CD4-positive, alpha-beta T cell treated with Interleukin-4 for 1 hour (primary cell): ENCODE measurements at places on chromosomes 4 and X.

DNA sequence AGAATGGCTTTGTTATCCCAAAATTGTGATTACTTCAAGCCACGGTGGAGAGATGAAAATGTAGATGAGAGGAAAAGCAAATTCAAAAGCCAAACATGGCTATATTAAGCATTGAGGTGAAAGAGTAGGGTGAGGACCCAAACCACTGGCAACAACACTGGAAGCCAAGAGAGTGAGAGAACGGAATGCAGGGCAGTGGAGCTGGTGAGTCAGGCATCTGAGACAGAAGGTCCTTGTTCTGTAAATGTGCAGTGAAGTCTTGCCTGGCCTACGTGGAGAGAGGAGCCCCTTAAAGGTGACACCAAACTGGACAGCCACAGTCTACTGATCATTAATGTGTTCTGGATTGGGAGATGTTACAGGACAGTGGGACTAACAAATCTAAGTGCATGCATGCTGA is 22.8 kb upstream of the SEC24B start:
- no peak for DNase-seq

GRCh38 chrX:21863241-21863640 is 7.5 kb downstream of the YY2 start:
- DNase-seq = no peak

DNA sequence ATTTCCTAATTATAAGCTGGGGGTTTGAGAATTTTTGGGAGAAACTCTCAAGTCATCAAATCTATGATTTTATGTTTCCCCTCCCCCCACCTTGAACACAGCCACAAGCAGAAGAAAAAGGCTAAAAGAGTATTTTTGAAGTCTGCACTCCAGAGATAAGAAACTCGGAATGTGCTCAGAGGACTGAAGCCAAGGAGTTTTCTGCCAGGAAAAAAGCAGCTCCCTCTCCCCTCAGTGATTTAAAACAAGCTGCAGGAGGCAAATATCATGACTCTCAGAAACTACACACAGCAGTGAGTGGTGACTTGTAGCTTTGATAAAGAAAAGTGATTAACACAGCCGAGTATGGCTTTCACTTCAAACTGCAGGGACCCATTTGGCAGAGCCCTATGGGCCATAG is 800.2 kb upstream of the FTHL17 start:
- DNase-seq = no peak

DNA sequence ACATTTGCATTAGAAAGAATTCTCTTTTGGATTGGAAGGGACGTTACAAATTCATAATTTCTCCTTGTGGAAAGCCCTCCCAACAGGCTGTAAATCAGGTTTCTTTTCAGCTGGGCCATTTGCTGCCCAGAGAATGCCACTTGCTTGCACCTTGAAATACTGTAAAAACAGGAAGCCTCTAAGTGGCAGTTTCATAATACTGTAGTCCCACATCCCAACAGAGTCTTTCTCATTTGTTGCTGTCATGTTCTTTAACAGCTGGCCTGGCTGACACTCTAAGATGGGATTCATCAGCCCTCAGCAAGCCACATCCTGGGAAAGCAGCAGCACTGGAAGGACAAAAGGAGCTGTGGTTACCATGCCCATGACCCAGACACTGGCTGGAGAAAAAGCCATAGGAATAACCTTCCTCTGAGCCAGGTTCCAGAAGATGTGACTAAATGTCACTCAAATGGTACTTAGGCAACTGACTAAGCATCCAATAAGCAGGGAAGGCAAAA is 221.9 kb upstream of the MBNL3 start:
- no peak for DNase-seq

GRCh38 chr4:156537286-156537685 is 434.3 kb downstream of the PDGFC start:
- DNase-seq = no peak

- no peak for DNase-seq
These were observed 30.9 kb upstream of the RASGEF1B start for GRCh38 chr4:81502564-81502963.

GRCh38 chr4:187504974-187505797 is 490.4 kb upstream of the ZFP42 start:
- no peak for DNase-seq

DNA sequence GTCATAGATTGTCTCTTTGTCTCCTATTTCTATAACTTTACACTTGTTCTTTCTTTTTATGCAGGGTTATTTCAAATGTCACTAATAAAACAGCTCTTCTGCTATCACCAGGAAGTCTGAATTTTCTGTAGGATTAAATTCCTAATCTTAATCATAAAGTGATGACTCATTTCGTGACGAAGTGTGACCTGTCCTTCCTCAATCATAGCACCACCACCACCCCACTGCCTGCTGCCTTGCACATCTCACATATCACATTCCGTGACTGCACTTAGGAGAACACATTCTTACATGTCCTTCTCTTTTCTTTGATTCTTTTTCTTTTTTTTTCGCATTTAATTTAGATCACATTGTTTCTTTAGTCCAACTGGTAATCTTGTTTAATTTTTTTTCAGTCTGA is 57.7 kb upstream of the UGT2B7 start:
- DNase-seq = no peak

DNA sequence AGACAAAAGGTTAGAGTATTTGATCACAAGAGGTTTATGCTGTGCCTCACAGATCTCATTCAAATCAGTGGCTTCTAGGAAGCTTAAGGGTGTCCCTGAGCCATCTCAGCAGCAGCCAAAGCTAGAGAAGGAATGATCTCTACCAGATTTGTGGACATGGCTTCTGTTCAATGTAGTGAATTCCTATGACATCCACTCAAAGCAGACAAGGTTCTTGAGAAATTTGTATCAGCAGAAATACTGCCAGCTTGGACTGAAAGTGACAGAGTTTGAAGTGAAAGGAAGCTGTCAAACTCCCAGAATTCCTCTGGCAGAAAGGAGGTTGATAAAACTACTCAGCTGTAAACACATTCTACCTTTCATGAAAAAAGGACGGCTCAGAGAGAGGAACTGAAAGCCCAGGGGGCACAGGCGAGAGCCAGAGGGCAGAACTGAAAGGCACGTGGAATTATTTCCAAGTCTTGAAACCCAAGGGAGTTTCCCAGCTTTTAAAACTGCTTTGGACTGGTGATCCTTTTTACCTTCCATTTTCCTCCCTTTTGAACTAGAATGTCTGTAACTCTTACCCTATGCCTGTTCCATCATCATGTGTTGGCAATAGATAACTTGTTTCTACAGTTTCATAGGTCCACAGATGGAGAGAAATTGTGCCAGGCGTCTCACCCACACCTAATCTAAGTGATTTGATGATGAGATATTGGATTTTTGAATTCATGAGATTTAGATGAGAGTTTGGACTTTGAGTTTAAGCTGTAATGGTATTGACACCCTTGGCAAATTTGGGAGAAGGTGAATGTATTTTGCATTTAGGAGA is 14.5 kb upstream of the MED14 start:
- DNase-seq = no peak

GRCh38 chr4:1378559-1379231 is 27.5 kb downstream of the NKX1-1 start:
- no peak for DNase-seq

- DNase-seq = no peak
These were observed 4.8 kb upstream of the TMPRSS11B start for GRCh38 chr4:68250151-68250930.

DNA sequence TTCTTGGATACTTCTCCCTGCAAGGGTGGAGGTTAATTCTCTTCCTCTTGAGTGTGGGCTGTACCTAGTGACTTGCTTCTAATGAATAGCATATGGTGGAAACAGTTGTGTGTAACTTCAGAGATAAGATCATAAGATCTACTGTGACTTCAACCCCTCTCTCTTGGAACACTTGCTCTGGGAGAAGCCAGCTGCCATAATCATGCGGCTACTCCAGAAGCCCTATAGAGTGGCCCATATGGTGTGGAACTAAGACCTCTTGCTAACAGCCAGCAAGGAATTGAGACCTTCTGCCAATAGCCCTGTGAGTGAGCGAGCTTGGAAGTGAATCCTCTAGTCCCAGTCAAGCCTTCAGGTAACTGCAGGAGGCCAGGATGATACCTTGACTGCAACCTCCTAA is 81.1 kb downstream of the RBMX2 start:
- DNase-seq = no peak

DNA sequence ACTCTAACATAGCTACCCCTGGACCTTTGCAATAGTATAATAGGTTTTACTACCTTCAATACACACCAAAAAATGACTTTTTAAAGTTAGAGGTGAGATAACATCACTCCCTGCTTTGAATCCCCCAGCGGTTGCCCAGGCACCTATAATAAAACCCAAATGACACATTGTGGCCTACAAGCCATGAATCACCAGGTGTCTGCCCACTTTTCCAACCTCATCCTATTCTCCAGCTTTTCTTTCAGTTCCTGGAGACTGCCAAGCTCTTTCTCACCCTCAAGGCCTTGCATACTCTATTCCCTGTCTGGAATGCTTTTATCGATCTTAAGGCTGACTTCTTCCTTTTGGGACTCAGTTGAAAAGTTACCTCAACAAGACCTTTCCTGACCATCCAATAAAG is 16.4 kb upstream of the PRSS48 start:
- DNase-seq = no peak

GRCh38 chr4:181488926-181489325 is 754.3 kb upstream of the TENM3 start:
- DNase-seq = no peak

GRCh38 chrX:20527558-20528011 is 260.9 kb upstream of the RPS6KA3 start:
- DNase-seq = peak; percentile 45

DNA sequence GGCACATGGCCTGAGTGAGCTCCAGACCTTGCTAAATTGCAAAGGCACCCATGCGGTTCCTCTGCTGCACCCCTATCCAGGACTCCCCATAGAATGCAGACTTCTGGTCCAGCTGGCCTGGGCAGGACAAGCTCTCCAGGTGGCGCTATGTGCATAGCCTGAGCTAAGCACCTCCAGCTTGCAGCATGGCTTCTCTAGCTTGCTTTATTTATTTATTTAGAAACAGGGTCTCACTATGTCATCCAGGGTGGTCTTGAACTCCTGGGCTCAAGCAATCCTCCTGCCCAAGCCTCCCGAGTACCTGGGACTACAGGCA is 5.5 kb upstream of the WFS1 start:
- DNase-seq = peak; percentile 22

DNA sequence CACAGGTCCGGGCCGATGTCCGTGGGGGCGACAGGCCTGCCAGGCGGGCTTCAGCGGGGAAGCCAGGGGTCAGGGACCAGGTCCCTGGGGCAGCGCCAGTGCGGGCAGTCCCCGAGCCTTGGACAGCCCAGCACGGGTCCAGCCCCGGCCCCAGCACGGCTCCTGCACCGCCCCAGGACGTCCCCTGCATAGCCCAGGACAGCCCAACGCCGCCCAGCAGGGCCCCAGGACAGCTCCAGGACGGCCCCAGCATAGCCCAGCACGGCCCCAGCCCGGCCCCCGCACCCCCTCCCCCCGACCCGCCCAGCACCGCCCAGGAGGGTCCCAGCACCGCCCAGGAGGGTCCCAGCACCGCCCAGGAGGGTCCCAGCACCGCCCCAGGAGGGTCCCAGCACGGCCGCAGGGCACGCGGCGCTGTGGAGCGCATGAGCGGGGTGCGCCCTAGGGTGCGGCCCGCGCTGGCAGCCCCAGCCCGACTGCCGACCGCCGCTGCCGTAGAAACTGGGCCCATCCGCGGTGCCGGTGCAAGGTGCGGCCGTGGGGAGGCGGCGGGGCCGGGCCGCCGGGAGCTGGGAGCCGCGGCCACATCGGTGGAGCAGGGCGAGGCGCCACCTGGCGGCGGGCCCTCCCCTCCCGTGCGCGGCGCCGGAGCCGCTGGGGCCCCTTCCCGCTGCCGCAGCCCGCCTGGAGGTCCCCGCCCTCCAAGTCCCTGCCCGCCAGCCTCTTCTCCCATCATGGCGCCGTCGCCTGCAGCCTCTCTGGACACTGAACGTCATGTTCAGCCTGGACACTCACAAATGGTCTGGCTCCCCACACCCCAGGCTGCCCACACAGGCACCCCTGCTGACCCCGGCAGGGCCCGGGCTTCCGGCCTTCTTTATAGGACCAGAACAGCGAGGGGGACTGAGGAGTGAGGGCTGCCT is 106.8 kb upstream of the NKX1-1 start:
- peak; percentile 23 for DNase-seq

DNA sequence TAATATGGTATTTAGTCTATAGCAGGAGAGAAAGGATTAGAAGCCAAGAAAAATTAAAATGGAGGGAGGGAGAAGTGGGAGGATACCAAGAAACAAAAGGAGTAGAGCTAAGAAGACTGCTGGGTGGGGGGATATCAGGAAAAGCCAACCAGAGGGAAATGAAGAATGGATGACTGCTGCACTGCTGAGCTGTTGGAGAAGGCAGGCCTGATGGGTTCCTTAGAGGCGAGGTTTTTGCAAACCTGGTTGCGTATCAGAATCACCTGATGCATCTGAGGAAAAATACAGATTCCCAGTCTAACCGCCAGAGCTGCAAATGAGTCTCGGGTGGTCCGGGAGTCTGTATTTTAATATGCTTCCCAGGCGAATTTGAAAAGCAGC is 1.5 kb downstream of the PGRMC1 start:
- no peak for DNase-seq

DNA sequence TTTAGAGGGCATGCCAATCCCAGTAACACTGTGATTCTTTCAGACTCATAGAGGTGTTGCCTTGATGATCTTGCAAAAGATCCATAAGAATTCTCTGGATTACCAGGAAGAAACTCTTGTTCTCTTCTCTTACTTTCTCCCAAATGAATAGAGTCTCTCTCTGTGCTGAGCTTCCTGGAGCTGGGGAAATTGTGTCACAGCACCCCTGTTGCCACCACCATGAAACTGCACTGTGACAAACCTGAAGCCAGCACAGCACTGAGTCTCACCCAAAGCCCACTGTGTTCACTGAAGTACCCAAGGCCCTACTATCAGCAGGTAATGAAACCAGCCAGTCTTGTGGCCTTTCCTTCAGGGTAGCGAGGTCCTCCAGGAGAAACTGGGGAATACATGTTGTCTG is 332.7 kb upstream of the FGF16 start:
- DNase-seq = no peak

- peak; percentile 24 for DNase-seq
These were observed 8.6 kb upstream of the ZXDA start for GRCh38 chrX:57918750-57919436.
